ENCODE measurements at places on chromosomes 2 and 18.

GRCh38 chr18:34938090-34938489 is 103.1 kb upstream of the MAPRE2 start:
- DNase-seq, result no peak

- no peak for DNase-seq
Measured at GRCh38 chr2:233264667-233265066, 13.2 kb downstream of the ATG16L1 start.

- DNase-seq, result no peak
Measured at GRCh38 chr2:175817221-175817620, 184.8 kb downstream of the LNPK start.

GRCh38 chr2:11998218-11998617 is 251.8 kb downstream of the LPIN1 start:
- no peak for DNase-seq

DNA sequence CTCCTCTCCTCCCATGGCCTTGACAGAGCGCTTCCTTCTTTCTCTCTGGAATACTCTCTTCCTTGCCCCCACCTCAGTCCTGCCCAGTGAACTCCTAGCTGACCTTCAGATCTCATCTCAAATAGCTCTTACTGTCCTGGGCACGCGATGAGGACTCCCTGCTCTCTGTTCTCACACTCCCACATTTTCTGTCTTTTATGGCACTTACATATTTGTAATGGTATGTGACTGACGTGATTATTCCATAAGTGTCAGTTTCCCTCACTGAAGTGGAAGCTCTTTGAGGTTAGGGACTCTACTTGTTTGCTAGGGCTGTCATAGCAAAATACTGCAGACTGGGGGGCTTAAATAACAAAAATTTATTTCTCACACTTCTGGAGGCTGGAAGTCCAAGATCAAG is 1.7 kb upstream of the DYSF start:
- DNase-seq, result no peak

DNA sequence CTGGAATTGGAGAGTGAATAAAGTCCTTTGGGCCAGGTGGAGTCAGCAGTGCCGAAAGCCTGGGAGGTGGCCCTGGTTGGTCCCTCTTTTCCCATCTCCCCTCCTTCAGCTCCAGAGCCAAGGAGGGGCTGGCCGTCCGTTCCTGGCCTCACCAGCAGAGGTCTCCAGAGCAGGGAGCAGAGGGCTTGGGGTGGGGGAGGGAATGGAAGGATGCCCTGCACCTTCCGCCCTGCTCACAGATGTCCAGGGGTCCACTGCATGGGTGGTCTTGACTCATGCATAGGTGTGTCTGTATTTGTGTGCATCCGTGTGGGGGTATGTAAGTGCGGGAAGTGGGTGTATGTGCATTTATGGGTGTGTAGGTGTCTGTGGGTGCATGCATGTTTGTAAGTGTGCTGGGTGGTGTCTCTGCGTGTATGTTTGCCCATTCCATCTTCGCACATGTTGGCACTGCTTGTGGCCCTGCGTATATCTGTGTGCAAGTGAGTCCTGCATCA is 201.8 kb downstream of the ZFP36L2 start:
- DNase-seq, result no peak
